CD4-positive, alpha-beta T cell treated with Interferon alpha-2 for 1 hour (primary cell): ENCODE measurements at places on chromosomes 7 and 10.
A peak's percentile ranks its signal among the peaks of the same experiment; 100 is the strongest.

DNA sequence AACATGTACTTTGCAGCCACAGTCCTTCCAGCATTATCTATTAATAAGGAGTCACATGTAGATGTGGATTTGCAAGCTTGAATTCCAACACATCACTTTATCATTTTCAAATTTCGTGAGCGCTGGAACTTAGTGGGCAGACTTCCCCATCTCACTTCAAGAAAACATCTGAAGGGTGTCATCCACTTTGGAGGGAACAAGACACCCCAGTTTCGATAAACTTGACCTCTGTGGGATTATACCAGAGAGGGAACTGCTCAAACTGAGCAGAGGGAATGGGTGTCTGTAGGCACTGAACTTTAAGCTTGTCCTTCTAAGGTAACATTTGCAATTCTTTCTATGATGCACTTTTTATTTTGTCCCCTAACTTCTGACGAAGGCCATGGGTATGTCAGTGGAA, 27.5 kb downstream of the ADRB1 start:
- DNase-seq, result no peak

DNA sequence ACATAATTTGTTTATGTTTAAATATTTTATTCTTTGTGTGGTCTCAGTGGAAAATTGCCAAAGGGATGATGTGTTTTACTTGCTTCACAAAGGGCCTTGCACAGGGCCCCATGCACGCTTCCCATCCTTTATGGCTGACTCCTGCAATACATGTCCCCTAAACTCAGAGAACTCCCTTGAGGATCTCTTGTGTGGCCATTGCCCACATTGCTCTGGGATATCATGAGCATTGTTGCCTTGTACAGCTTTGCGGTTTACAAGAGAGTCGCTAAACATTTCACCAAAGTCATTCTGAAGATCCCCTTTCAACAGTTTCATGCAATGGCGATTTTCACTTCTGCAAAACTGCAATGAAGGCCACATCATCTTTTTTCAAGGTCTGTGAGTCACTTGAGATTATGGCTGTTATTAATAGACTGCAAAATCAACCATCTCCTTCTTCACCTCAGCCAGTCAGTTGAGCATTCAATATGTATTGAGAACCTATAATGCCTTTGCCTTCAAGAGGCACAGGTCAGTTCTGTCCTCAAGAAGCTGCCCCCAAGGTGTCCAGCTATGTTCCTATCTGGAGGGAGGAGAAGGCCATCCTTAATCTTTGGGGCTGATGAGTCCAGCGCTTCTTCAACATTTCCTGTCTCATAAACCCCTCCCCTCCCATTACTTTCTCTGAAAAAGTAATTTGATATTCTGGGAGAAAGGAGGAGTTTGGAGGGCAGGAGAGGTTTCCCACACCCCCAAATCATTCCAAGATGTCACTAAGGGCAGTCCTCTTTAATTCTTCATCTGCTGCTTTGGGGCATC, 108.1 kb downstream of the CCDC71L start:
- DNase-seq, result peak; percentile 5

DNA sequence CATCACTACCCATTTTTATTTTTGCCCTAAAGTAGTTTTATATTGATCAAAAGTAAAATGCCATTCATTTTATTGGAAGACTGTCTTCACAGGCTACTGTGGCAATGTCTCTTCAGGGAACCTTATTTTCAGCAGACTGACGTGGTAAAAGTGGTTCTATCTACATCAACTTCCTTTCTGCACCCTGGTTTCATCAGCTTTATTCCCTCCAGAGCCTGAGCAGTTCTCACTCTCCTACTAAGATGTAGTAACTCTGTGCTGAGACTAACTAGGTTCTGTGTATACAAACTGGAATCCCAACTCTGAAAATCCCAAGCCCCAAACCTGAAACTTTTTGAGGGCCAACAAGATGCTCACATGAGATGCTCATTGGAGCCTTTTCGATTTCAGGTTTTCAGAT, 155.3 kb downstream of the SFMBT2 start:
- no peak for DNase-seq

DNA sequence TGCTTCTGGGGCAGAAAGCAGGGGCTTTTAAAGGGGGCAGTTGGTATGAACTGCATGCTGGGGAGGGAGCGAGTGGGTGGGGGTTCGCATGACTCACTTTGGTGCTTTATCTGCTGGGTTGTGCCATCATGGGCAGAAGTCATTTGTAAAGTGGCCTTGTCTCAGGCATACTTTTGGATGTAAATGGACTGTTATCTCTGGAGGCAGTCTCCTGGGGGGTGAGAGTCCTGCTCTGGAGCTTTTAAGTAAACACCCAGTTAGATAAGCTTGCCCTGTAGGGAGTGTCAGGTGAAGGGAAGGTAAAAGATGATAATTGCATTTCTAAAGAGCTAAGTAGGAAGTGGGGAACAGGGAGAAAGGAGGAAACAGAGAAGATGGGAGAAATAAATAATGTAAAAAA, 1.6 kb upstream of the GSTO1 start:
- no peak for DNase-seq

GRCh38 chr10:71666639-71667386, 52.8 kb downstream of the C10orf105 start:
- no peak for DNase-seq

- no peak for DNase-seq
Measured at GRCh38 chr7:141945356-141945755, 1.4 kb downstream of the CLEC5A start.

DNA sequence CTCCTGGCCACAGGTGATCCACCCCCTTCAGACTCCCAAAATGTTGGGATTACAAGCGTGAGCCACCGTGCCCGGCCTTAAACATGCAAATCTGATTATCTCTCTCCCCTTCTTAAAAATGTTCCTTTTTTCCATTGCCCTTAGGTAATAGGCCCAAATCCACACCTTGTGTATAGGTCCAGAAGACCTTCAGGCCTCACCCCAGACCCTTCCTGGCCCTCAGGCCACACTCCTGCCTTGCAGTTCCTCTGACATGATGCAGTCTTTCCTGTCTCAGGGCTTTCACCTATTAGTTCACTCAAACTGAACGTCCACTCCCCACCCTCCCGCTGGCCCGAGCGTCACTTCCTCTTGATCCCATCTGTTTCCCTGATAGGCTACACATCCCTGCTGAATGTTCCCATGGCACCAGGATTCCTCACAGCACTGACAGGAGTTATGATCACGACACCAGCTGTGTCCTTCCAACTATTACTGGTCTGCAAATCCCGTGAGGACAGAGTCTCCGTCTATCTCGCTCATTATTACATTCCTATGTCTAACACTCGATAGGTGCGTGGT, 46.4 kb downstream of the DENND2A start:
- no peak for DNase-seq

DNA sequence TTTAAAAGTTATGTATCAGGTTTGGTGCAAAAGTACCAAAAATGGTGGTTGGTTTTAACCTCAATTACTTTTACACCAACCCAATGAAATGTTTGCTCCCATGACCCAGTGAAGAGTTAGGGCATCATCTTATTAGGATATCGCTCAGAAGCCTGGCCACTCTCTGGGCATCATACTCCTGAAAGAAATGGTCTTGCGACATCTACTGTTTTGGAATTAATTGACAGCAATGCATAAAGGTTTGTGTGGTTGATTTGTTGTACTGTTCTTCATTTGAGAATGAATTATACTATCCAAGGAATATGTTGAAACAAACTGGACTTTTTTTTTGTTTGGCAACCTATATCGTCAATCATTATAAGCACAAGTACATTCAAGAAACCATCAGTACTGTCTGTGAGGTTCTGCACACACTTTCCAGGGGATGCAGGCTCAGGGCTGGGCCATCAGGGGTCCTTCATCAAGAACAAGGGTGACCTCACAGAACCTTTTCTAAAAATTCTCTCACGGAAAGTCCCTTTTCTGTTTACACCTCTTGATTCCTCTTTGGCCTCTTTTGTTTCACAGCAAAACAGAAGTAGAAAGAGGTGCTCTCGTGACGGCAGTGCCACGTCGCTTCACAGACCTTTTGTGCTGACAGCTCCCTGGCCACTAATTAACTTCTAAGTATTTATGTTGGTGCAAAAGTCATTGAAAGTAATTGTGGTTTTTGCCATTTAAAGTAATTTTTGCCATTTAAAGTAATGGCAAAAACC, 117.2 kb upstream of the KLF6 start:
- DNase-seq, result peak; percentile 79

DNA sequence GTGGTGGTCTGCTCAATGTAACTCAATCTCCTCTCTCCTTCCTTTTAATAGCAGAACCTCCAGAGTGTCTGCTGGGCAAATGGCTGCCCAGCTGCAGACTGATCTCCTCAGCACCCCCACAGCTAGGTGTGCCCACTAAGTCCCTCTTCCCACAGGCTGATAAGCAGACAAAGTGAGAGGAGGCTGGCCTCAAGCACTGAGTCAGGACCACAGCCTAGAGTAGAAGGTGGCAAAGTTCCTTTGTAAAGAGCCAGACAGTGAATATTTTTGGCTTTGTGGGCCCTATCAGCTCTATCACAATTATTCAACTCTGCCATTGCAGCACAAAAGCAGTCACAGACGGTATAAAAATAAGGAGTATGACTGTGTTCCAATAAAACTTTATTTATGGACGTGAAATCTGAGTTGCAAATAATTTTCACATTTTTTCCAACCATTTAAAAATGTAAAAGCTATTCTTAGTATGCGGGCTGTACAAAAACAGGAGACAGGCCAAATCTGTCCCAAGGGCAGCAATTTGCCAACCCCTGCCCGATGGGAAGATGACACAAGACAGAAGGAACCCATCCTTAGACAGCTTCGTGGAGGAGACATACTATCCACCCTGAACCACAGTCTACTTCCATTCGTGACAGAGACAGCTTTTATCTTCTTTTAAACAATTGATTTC, 23.4 kb downstream of the JAZF1 start:
- DNase-seq, result no peak

GRCh38 chr7:24082826-24083225, 201.2 kb upstream of the NPY start:
- no peak for DNase-seq

GRCh38 chr10:32268788-32269187, 78.2 kb downstream of the EPC1 start:
- no peak for DNase-seq

DNA sequence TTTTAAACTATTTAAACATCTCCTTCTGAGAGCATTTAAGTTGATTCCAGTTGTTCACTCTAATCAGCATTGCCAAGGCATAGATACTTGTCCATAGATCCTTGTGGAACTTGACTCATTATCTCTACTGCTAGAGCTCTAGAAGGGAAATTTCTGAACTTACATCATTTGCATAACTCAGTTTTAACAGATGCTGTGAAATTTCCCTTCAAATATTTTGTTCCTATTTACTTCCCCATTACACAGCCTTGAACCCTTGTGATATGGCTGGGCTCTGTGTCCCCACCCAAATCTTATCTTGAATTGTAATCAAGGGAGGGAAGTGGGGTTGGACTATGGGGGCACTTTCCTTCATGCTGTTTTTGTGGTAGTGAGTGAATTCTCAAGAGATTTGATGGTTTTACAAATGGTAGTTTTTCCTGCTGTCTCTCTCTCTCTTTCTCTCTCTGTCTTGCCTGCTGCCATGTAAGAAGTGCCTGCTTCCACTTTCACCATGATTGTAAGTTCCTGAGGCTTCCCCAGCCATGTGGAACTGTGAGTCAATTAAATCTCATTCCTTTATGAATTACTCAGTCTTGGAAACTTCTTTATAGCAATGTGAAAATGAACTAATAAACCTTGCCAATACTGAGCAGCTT, 25.4 kb downstream of the INSIG1 start:
- no peak for DNase-seq

DNA sequence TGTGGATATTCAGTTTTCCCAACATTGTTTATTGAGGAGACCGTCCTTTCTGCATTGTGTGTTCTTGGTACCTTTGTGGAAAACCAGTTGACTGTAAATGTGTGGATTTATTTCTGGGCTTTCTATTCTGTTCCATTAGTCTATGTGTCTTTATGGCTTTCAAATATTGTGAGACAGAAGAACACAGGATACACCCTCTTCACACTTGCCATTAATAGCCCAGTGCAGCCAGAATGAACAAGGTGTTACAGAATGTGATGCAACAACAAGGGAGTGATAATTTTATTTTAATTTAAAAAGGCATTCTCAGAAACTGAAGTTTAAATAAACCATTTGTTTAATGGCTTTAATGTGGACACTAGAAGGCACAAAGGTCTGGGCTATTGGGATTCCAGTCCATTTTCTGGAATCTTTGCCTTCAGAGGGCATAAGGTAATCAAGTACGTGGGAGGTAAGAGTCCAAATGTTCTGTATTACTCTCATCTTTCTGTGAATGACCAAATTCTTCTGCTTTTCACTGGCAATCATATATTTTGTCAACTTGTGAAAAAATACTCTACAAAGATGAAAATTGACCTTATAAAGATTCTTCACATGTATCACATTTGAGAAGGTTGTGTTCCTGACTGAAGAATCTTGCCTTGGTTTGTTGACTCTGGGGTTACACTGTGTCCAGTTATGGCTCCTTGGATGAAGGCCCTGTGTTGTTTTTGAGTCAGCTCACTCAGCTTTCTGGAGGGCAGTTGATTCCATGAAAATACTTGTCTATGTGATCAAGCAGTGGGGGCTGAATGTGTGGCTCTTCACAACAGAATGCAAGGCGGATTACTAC, 962.7 kb downstream of the LRMDA start:
- no peak for DNase-seq

DNA sequence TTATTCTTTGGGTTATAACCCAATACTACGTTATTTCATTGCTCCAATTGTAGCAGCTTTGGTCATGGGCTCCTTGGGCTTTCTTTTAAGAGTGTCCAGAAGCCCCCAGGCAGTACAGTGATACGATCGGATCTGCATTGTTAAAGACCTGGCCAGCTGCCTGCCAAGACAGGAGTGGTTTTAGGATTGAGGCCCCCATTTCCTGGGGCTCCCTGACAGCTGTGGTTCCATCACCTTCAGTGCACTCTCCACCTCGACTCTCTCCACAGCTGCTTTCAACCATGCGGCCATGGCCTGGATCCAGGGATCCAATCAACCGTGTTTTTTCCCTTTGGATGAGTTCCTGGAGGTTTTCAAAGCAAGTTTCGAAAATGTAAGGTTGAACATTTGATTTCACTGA, 123.4 kb upstream of the BTBD16 start:
- DNase-seq, result no peak

DNA sequence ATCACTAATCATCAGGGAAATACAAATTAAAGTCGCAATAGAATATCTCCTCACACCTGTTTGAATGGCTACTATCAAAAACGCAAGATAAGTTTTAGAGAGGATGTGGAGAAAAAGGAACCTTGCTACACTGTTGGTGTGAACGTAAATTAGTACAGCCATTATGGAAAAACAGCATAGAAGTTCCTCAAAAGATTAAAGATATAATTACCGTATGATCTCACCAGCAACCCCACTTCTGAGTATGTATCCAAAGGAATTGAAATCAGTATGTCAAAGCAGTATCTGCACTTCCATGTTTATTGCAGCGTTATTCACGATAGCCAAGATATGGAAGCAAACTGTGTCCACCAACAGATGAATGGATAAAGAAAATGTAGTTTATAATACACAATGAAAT, 164.4 kb downstream of the ZNF365 start:
- DNase-seq, result no peak

- DNase-seq, result no peak
Measured at GRCh38 chr10:76577455-76577854, 1060.2 kb downstream of the KCNMA1 start.

GRCh38 chr10:5751601-5752253, 61.5 kb downstream of the GDI2 start:
- DNase-seq, result no peak

- DNase-seq, result no peak
Measured at GRCh38 chr7:117248829-117249228, 74.0 kb downstream of the WNT2 start.

- no peak for DNase-seq
Measured at GRCh38 chr7:1431634-1432380, 27.5 kb downstream of the MICALL2 start.

GRCh38 chr10:93904901-93905300, 11.1 kb downstream of the SLC35G1 start:
- DNase-seq, result no peak

- DNase-seq, result peak; percentile 35
Measured at GRCh38 chr10:96370584-96371157, 11.9 kb upstream of the OPALIN start.
